ENCODE measurements at places on chromosomes 3 and 15.

GRCh38 chr3:149792452-149793270, at the start of gene ANKUB1:
Gene ANKUB1, minus strand, starts transcription at chr3:149792554. Its CDS starts 188 bp downstream, at chr3:149792366.
- DNase-seq = no peak

GRCh38 chr3:17065315-17065714, 180.6 kb downstream of the PLCL2 start:
- DNase-seq = no peak

- DNase-seq = no peak
Observed at GRCh38 chr15:78084449-78084750, 6.9 kb upstream of the TBC1D2B start.

DNA sequence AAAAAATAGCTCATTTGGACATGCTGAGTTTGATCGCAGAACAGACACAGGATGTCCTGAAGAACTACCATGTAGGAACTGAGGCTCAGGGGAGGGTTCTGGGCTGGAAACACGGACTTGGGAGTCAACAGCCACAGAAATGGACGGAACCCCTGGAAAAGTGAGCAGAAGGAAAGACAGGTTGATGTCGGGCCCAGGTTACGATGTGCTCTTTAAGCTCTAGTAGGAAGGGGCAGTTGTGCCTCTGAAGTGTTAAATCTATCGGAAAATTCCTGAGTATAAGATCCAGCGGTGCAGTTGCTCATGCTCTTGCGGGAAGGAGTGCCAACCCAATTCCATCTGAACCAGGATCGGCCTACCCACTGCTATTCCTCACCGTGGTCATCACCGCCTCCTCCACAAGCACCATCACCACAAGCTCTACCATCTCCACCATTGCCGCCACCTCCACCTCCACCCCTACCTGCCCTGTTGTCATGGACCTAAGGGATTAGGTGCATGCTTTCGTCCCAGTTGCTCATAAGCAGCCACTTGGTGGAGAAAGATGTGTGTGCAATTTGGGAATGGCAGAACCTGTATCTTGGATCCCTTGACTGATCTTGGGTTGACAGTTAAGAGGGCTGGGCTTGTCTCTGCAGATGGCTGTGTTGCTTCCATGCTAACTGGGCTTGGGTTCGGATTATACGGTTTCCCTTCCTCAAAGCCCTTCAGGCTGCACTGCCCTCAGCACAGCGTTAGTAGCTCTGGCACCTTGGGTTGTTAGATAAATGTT, 108.5 kb downstream of the ASB7 start:
- no peak for DNase-seq

GRCh38 chr3:23294770-23295387, 91.8 kb downstream of the UBE2E2 start:
- DNase-seq = no peak

GRCh38 chr3:69343875-69344274, 42.0 kb downstream of the FRMD4B start:
- no peak for DNase-seq
